ENCODE measurements at places on chromosomes 6 and 20.
A peak's percentile ranks its signal among the peaks of the same experiment; 100 is the strongest.

- DNase-seq = no peak
Measured at GRCh38 chr6:110448846-110449540, 27.4 kb downstream of the SLC22A16 start.

DNA sequence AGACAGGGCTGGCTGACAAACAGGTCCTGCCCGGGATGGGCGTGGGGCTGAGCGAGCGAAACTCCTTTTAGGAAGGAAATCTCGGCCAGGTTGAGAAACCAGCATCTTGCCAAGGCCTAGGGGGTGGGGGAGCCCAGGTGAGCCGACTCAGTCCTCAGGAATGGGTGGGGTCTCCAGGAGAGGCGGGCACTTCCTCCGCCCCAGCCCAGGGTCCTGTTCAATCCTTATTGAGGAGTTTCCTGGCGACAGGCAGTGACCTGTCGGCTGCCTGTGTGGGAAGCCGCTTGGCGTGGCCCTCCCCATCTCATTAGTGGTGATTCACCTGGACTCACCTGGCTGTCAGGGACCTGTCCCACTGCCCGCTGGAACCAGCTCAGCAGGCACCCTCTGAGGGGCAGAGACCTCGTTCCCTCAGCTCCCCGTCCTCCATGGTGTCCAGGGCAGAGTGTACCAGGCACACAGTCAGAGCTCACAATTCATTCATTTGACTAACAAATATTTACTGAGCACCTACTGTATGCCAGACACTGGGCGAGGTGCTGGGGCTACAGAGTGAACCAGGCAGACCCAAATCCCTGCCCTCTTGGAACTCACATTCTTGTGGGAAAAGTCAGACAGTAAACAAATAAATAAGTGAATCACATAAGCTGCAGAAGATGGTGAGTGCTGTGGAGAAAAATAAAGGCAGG, 51.1 kb downstream of the FGD2 start:
- DNase-seq = no peak

- no peak for DNase-seq
Measured at GRCh38 chr6:50963952-50964351, 145.3 kb downstream of the TFAP2B start.

- DNase-seq = no peak
Measured at GRCh38 chr6:72203983-72204382, 317.6 kb downstream of the RIMS1 start.

- DNase-seq = no peak
Measured at GRCh38 chr6:10558565-10558964, 37.4 kb downstream of the GCNT2 start.

DNA sequence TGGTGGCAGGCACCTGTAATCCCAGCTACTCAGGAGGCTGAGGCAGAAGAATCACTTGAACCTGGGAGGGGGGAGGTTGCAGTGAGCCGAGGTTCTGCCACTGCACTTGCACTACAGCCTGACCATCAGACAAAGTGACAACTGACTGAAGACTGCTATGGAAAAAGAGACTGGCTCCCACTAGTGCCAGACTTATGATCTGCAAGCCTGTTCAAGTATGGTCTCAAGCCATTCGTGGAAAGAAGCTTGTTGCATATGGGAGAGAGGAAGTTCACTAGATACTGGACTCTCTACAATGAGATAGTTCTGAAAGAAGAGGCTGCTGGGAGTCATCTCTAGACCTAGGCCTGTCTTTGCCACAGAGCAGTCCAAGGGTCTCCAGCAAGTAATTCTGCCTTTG, 26.7 kb downstream of the MDN1 start:
- DNase-seq = peak; percentile 9

Measured in fibroblast of skin of right quadriceps (primary cell).